ENCODE measurements at places on chromosomes 11 and 22. TPM values are rescaled to one million over a fixed set of nuclear protein-coding genes. Genes with fewer than 3 reads are reported as not detected.
A peak's percentile ranks its signal among the peaks of the same experiment; 100 is the strongest.

NPAS4 gene
- not detected for total RNA-seq

ZBTB16 gene
- total RNA-seq, result 5.4 TPM

DNA sequence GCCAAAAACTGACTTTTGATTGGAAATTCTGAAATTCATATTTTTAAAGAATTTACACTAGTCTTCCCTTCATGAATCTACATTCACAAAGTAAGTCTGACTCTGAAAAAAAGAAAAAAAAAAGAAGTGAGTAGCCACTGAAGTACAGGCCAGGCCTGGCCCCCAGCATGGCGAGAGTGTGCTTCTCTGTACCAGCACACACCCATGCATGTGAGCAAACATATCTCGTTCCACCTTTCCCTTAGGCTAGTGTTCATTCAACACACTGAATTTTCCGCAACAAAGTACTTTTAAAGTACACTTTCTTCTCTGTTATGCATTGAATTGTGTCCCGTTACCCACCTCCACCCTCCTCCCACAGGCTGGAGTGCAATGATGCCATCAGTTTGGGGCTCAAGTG is 4.5 kb downstream of the C11orf16 start:
- ATAC-seq, result no peak

- peak; percentile 45 for ATAC-seq
Measured at GRCh38 chr22:38017272-38017920, 33.0 kb upstream of the SOX10 start.

DNA sequence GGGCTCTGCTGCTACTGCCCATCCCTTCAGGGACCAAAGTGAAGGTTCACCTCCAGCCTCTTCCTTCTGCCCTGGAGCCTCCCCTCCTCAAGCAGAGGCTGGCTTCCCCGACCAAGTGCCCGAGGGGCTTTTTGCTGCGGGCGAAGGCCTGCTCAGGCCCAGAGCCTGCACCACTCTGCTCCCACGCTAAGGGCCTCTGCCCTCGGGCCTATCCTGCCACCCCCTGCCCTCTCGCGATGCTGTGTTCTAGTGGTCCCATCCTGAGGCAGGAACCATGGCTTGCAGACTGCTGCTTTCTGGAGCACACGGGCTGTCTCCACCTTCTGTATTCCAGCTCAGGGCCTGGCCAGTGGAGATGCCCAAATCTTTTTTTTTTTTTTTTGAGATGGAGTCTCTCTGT is 8.9 kb upstream of the TNFRSF13C start:
- no peak for ATAC-seq

GRCh38 chr11:120713296-120713695 is 201.7 kb downstream of the GRIK4 start:
- no peak for ATAC-seq

GRCh38 chr11:80595011-80595410 is 1154.2 kb upstream of the TENM4 start:
- ATAC-seq, result no peak

DNA sequence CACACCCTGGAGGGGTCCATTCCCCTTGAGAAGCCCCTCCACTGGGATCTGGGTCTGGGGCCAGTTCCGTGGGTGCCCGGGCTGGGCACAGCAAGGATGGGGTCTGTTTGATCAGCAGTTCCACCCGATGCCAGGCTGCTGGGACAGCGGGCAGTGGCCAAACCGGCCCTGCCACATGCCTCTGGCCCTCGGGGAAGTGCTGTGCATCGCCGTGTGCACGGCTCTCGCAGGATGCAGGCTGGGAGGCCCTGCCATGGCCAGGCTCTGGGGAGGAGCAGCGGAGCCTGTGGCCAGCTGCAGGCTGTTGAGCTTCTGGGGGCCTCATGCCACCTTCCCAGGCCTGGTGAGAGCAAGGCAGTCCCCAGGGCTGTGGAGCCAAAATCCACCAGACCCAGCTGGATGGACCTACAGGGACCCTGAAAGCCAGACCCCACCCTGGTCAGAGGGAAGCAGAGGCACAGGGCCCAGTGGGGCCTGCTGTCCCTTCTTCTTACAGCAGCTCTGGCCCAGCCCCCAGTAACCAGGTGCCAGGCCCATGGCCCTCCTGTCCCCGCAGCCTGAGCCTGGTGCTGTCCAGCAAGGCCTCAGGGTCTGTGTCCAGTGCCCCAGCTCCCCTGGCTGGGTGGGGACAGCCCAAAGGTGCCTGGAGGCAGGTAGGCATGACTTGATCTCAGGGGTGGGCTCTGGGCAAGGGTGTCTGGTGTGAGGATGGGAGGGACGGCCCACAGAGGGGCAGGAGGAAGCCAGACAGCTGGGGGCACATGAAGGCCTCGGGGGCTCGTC is 57.3 kb downstream of the WNT7B start:
- ATAC-seq, result peak; percentile 72
